ENCODE measurements at places on chromosomes 2 and 18.
A peak's percentile ranks its signal among the peaks of the same experiment; 100 is the strongest.

DNA sequence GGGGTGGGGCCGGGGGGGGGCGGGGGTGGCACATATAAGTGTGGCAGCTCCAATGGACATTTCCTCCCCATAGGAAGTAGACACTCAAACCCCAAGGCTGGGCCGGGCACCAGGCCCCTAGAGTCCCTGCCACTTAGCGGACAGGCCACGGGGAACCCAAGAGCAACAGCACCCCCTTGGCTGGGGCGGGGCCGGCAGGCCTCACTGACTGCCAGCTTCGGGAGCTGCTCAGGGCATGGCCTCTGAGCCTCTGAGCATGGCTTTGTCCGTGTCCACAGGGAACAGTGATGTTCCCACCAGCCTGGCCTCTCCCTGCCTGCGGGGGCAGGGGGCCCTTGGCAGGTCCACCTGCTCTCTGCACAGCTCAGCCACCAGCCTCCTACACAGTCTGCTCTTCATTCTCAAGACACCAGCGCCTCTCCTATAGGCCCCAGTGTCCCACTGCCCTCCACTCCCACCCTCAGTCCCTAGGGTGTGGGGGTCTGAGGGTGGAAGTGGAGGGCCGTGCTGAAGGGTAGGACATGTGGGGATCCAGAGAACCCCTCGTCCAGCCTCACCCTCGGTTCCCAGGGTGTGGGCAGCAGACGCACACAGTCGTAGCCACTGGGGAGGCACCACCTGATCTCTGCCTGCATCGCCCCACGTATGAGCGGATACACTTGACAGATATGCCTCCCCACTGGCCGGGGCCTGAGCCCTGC, 106.7 kb downstream of the FAM210A start:
- no peak for DNase-seq

DNA sequence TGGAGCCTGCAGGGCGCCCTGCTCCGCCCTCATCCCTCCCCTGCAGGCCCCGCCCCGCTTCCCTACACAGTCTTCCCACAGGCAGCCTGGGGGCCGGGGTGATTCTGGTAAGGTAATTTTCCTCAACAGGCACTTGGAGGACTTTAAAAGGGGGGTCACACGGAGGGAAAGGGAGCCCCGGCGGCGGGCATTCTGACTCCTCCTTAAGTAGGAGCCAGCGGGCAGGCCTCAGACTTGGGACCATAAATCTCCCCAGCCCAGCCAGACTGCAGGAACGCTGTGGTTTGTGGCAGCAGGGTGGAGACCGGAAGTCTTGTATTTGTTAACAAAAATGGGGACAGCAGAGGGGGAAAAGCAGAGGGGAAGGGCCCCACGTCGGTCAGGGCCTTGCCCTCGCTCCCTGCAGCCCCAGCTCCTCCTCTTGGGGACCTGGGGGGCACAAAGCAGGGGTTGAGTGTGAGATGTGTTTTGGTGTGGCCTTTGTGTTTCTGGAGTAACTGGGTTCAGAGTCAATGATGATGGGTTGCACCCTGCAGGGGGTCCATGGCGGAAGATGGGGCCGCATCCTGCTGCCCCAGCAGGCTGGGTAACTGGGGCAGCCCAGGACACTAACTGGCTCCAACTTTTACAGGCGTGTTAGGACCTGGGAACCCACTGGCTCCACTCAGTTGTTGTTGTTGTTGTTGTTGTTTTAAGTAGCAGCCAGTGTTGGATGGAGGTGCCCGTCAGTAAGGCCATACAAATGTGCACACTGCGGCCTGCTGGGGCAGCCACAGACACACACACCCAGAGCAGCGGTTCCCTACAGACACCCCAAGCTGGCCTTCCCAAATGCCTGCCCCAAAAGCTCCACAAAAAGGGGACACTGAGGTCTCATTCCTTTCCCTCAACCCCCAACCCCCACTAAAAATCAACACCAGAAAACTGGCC, 27.7 kb downstream of the SMAD7 start:
- no peak for DNase-seq

GRCh38 chr18:55416791-55417190, 171.2 kb downstream of the TCF4 start:
- no peak for DNase-seq

DNA sequence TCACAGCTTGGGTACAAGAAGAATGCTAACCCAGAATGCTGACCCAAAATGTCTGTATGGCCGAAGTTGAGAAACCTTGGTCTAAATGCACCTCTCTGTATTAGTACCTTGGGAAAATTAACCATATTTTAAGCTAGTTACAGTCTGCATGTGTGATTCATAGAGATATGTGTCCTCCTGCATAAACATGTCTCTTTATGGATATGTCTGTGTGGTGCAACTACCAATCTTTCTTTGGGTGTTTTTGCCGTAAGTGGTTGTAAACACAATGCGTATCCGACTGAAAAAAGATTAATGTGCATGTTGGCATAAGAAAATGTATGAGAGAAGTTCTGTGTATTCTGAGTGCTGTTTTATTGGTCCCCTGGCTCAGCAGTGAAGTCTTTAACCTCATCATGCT, 54.2 kb upstream of the GAREM2 start:
- DNase-seq, result no peak

- DNase-seq, result peak; percentile 62
These were observed 1.6 kb upstream of the MYL12A start for GRCh38 chr18:3245853-3246634.

- no peak for DNase-seq
These were observed 39.5 kb upstream of the FHL2 start for GRCh38 chr2:105438104-105438929.

GRCh38 chr18:12076424-12077140, 17.1 kb upstream of the ANKRD62 start:
- no peak for DNase-seq

- no peak for DNase-seq
These were observed 540.7 kb upstream of the NETO1 start for GRCh38 chr18:73408469-73408868.

DNA sequence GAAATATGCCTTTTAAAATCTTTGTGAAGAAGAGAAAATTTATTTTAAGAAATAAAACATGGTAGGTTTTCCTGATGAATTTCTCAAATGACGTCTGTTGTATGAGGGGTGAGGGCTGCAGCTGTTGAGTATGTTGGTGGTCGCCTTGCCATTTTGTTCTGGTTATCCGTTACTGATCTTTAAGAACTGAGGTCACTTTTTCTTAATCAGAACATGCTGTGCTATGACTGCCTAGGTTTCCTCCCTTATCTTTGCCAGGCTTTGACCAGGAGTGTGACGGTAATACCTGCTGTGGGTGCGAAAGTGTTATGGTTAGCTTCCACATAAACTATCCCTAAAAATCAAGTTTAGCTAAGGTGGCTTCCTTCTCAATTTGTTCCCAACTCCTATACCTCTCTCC, 176.9 kb downstream of the DIS3L2 start:
- DNase-seq, result no peak

GRCh38 chr2:85180322-85181133, 47.3 kb downstream of the TCF7L1 start:
- no peak for DNase-seq

DNA sequence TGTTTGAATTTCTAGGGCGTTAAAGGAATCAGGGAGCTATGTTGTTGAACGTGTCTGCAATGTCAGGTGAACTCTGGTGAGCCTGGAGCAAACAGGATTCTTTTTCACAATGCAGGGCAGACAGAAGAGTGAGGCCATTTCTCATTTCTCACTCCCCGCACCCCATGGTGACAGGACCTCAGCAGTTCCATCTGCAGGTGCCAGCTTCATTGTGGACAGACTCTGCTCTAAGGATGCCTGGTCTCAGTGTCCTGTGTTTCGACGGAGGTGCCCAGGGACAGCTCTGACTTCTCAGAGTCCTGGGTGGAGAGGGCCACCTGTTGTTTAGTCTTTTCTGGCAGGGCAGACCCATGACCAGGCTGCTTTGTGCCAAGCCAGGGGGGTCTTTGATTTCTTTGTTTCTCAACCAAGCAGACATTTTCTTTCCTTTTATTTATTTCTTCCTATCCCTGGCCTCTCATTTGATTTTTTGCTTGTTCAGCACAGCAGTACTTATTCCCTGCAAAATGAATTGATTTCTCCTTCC, 201.5 kb downstream of the RNF144A start:
- DNase-seq, result no peak

DNA sequence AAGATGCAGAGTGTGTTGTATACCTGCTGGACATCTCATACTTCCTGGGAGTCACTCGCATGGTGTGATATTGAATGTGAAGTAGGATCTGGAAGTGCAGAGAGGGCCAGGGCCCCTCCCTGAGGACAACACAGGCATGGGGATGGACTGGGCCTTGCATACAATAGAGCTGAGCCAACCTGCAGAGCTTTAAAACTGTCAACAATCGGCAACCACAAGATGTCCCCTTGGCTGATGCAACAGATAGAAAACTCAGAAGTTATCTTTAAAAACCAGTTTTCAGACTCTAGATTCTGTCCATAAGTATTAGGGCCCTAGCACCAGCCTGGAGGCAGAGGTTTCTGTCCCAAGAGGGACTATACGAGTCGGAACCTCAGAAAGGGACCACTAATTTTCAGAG, 19.7 kb downstream of the EVA1A start:
- DNase-seq, result no peak

DNA sequence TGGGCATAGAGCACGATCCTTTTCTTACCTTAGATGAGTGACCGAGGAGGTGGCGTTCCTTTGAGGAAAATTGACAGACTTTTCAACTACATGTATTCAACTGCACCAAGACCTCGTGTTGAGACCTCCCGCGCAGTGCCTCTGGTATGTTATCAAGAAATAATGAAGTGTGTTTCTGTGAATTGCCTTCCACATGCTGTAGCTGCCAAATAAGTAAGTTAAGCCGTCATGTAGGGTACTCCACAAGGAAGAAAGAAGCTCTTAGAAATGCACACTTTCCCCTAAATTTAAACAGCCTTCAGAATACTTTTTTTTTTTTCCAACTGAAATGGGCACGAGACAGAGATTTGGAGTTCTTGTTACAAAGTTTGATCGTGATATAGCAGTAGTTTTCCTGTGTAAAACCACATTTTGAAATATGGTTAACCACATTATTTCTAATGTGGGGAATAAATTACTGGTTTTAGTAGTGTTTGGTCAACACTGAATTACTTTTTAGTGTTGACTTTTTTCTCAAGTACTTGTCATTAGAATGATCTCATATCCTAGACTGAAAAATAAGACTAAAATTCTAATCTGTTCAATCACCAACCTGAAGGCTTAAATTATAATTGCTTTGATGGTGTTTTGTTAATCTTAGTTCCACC, 30.5 kb downstream of the PDK1 start:
- DNase-seq, result no peak

GRCh38 chr2:15615301-15615920, 23.7 kb downstream of the DDX1 start:
- DNase-seq, result no peak

Data from stimulated activated CD4-positive, alpha-beta T cell treated with anti-CD3 and anti-CD28 coated beads, Interleukin-1b, Interleukin-23, amount 100 ng/mL, for 4 hours (primary cell).